ENCODE measurements at places on chromosomes 4 and X.

DNA sequence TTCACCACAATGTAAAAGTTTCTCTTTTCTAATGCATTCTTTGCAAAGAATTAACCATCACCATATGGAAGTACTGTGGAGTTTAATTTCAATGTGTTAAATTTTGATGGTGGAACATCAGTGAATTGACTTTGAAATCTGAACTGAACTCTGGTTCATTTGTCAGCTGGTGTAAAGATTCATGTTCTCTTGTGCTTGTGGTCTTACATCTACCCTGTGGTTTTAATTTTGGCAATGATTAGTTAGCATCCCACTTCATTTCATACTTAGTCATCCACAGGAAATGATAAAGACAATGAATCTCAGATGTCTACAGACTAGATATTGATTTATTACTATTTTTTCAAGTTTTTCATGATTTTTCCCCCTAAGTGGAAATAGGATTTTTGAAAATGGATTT is 77.8 kb downstream of the GRID2 start:
- no peak for DNase-seq

- no peak for DNase-seq
These were observed 145.5 kb downstream of the PCDH7 start for GRCh38 chr4:30865691-30866090.

GRCh38 chr4:120714417-120715010 is 208.0 kb downstream of the PRDM5 start:
- DNase-seq, result no peak

DNA sequence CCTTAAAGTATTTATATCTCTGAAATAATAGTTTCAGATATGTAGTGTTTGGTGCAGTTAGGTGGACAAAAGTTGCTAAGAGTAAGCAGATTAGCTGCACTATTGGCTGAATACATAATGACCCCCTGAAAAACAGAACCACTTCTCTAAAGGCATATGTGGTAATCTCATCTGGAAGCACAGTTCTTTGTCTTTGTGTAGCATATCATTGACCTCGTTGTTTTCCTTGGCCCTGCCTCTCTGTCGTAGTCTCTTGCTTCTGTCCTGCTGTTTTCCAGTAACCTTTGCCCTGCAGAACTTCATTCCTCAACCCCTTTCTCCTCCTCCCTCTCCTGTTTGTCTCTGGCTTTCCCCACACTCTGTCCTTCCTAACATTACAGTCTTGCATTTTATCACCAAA is 41.4 kb downstream of the JADE3 start:
- DNase-seq, result no peak

GRCh38 chr4:138182838-138183426 is 59.2 kb downstream of the SLC7A11 start:
- no peak for DNase-seq

- DNase-seq, result no peak
These were observed 89.8 kb upstream of the ARMCX2 start for GRCh38 chrX:101749436-101749835.

GRCh38 chr4:8252301-8253173 is 17.0 kb upstream of the HTRA3 start:
- DNase-seq, result no peak

DNA sequence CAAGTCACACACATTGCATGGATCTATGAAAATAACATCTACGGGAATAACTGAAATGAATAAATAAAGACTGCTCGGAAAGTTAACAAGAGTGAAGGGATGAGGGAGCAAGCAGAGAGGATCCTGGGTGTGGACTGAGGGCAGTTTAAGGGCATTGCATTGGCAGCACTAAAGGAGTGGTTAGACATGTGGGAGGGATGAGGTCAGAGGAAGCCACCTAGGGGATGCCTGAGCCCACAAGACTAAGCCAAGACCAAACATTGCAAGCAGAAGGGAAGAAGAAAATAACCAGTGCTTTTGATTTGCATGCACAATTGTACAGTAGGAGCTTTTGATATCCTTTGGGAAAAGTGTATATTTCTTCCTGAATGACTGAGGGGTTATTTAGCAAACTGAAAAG is 106.1 kb downstream of the MSL3 start:
- DNase-seq, result peak; percentile 9

GRCh38 chrX:38102875-38103274 is 96.5 kb downstream of the SYTL5 start:
- no peak for DNase-seq

DNA sequence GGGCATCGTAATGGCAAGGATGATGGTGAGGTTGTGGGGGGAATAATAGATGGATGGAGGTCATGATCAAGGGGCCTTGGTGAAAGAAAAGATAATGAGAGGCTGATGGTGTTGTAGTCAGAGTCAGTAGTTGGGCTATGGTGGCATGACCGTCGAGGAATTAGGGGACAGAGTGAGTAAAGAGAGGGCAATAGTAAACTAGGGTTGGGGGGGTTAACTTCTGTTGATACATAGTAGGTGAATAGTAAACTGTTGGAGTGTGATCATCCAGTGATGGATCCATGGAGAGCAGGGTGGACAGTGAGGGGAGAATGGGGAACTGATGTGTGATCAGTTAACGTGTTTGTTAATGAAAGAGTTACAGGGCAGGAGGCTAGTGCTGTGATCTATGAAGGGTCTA is 920 bp downstream of the FTSJ1 start:
- DNase-seq, result no peak

DNA sequence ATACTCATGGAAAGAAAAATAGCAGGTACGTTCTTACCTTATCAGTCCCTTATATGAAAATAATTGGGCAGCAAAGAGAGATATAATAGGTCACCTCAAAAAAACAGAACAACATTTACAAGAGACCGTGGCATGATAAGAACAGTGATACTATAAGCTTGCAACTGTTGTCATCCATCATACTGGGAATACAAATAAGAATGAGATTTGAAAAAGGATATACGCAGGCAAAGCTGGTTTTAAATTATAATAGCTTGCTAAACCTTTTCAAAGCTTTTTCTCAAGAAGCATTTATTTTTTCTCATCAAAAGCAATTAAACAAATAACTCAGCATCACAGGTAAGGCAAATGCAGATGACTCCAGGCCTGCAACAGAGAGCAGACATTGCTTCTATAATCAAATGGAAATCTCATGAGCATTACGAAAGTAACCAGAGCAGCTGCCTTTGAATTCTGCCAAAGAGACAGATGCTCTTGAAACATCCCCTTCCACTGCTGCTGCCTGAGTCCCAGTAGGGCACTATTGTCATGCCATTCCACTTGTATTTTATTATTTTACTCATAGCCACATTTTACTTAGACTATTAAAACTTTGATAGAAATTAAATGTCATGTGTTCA is 620.6 kb upstream of the GNPDA2 start:
- DNase-seq, result no peak

- DNase-seq, result no peak
These were observed 201.0 kb downstream of the MAB21L2 start for GRCh38 chr4:150782921-150783320.

DNA sequence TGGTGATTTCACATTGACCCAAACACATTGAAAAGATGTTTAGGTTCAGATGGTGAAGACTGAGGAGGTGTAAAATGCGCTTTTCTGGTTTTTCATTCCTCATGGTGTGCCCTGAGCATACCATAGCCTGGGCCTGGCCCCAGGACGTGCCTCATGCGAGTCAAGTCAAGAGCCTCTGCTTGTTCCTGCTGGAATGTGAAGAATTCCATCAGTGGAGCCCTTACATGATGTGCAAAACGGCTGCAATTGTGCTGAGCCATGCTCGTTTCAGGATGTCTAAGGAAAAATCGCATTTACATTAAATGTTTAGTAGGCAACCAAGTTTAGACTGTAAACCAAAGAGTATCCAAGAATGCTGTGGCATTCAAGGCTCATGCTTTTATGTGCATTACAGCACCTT is 34.9 kb downstream of the GYG2 start:
- DNase-seq, result no peak

DNA sequence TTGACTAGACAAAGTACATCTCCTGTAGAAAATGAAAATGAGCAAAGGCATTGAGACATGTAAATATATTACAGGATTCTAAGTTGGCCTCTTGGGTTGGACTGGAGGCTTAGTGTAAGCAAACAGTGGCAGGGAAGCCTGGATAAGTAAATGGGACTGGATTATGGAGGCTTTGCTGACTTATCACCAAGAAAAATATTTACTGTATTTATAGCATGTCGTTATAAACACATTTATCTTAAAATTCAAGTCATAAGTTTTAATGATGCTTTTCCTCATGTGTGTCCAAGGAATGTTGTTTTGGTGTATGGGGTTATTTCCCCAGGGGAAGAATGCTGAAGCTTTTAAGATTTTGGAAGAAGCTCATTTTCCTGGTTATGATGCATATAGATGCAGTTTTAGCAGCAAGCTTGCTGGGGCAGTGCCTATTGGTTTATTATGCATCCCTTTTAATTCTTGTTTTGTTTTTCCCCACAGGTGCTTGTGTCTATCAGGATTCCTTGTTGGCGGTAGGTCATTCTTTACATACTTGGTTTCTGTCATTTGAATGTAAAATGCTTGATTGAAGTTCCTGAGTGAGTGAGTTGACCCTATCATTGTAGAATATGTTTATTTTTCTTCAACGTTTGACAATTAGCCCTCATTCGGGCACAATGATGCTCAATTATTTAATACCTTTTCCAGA is 8.5 kb downstream of the FRAS1 start:
- DNase-seq, result no peak
